Hepatocyte (in vitro differentiated cells): ENCODE measurements at places on chromosomes 7 and 10. TPM values are rescaled to one million over a fixed set of nuclear protein-coding genes. Genes with fewer than 3 reads are reported as not detected.

GRCh38 chr7:149725916-149726315, 47.5 kb downstream of the ZNF467 start:
- no peaks in the 10 kb centered on the region for H3K36me3 ChIP-seq
- no peaks in the 10 kb centered on the region for H3K27me3 ChIP-seq
- H3K4me1 ChIP-seq = no peaks in the 10 kb centered on the region
- no peak overlapping the region for H3K4me3 ChIP-seq
- no peak overlapping the region for H3K27ac ChIP-seq
- DNase-seq = no peak

The HOGA1 gene
- 4.5 and 5.8 TPM in 2 replicates for total RNA-seq

DNA sequence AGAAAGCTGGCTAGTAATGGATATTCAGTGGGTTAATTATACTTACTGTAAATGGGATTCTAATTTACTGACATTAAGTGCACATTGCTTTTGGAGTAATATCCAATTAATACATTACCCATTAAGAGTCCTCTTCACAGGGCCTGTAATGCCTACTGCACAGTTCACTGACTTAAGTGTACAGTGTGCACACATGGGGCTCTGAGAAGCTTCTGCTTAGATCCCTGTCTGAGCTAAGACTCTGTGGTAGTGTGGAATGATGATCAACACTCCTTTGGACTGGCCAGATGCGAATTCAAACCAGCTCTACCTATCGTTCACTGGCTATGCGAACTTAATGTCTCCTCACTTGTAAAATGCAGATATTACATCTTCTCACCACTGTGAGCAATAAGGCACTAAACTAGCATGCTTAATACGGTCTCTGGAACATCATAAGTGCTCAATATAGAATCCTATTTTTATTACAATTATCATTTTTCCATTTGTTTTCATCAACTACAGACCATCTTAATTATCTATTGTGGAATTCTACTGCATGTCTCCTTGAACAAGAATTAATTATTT, 53.8 kb upstream of the SEC61G start:
- no peaks in the 10 kb centered on the region for H3K36me3 ChIP-seq
- no peaks in the 10 kb centered on the region for H3K27me3 ChIP-seq

DNA sequence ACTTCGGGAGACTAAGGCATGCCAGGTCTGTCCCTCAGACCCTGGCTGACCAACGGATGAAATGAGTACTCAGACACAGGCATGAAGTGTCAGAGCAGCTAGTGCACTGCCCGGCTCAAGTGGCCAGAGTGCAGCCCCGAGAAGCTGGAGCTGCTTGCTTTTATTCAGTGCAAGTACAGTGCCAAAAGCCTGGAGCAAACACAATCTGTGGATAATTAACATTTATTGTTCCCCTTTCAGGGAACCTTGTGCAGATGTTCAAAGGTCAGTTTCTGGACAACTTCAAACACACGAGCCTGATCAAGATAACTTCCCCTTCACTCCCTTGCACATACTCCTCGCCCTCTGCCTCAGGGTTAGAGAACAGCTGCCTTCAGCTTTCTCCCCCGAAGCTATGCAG, 7.9 kb upstream of the ATE1 start:
- peak; percentile 73 for DNase-seq
- H3K4me3 ChIP-seq = no peak overlapping the region
- H3K36me3 ChIP-seq = no peaks in the 10 kb centered on the region
- no peaks in the 10 kb centered on the region for H3K27me3 ChIP-seq

- no peak overlapping the region for H3K27ac ChIP-seq
- DNase-seq = no peak
- peaks cover 3% of the 10 kb centered on the region for H3K4me1 ChIP-seq
Measured at GRCh38 chr10:6182454-6183098, 20.2 kb upstream of the PFKFB3 start.
